Muscle of leg (tissue), 16 donors: ENCODE measurements at places on chromosomes 13 and 19. TPM values are rescaled to one million over a fixed set of nuclear protein-coding genes. Genes with fewer than 3 reads are reported as not detected.

DNA sequence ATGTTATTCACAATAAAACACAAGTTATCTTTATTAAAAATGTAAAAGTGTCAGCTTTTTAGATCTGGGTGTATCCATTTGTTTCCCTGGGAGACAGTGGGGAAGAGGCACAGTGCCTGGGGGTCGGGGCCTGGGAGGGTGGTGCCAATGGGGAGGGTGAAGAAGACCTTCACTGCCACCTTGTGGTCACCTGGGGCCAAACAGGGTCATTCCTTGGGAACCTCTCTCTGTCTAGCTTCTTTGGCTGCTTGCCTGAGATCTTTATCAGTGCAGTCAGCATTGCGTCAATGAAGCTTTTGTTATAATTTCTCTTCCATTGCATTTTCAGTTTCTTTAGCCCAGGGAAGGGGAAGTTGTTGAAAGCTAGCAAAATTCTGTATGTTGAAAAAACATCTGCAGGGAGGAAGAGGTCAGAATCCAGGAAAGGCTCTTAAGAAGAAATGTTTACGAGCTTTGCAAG lies 39.1 kb downstream of the PCDH8 start:
- H3K4me3 ChIP-seq: no peak overlapping the region
- H3K36me3 ChIP-seq: no peaks in the 10 kb centered on the region
- H3K27ac ChIP-seq: no peak overlapping the region
- no peaks in the 10 kb centered on the region for H3K4me1 ChIP-seq

DNA sequence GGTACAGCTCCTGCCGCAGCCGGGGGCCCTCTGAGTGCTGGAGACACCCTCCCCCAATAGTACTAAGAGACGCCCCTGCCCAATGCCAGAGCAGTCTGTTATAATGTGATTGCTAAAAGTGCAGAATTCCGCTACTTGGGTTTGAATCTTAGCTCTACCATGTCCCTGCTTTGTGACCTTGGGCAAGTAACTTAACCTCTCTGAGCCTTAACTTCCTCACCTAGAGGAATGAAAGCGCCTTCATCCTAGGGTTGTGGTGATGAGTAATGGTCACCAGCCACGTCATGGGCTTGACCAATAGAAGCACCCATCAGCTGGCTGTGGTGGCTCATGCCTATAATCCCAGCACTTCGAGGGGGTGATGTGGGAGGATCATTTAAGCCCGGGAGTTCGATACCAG lies 6.5 kb downstream of the PLEKHG2 start:
- H3K27ac ChIP-seq: no peak overlapping the region
- no peaks in the 10 kb centered on the region for H3K27me3 ChIP-seq
- H3K4me3 ChIP-seq: no peak overlapping the region
- no peak for DNase-seq
- peaks cover 80% of the 10 kb centered on the region for H3K36me3 ChIP-seq
- peaks cover 37% of the 10 kb centered on the region for H3K4me1 ChIP-seq

DNA sequence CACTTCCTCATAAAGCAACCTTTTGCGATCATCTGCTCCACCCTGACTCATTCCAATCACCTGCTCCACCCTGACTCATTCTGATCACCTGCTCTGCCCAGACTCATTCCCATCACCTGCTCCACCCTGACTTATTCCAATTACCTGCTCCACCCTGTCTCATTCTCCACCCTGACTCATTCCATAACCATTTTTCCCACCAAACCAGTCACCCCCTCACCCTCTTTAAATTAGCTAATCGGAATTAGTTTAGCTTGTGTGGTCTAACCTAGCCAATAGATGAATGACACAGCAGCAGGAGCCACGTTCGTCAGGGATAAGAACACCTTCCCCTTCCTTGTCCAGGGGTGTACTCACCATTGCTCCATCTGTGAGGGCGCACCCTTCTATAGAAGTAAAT lies 134.0 kb downstream of the COG6 start:
- H3K27me3 ChIP-seq: no peaks in the 10 kb centered on the region
- peaks cover 6% of the 10 kb centered on the region for H3K4me1 ChIP-seq
- H3K4me3 ChIP-seq: no peak overlapping the region
- no peak for DNase-seq

DNA sequence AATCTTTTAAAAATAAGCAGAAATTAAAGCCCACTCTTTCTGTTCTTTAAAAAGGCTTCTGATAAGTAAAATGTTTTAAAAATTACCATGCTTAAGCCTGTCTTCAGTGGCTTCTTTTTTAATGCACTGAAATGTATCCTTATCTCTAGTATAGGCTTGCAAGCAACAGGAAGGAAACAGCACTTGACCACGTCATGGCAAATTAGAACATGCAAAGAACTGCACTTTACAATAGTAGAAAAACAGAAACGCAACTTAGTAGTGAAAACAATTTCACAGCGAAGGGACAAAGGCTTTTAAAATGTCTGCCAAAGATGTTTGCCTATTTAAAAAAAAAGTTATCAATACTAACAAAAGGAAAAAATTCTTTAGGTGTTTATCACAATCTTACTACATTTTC lies 36.3 kb downstream of the ELF1 start:
- no peaks in the 10 kb centered on the region for H3K27me3 ChIP-seq
- H3K4me1 ChIP-seq: peaks cover 5% of the 10 kb centered on the region
- peak; percentile 90 for DNase-seq
- H3K4me3 ChIP-seq: no peak overlapping the region

- no peaks in the 10 kb centered on the region for H3K36me3 ChIP-seq
- H3K27me3 ChIP-seq: peaks cover 42% of the 10 kb centered on the region
- no peak overlapping the region for H3K4me3 ChIP-seq
Measured at GRCh38 chr19:17797424-17798201, 2.7 kb downstream of the B3GNT3 start.

- peaks cover 8% of the 10 kb centered on the region for H3K36me3 ChIP-seq
- no peak overlapping the region for H3K4me3 ChIP-seq
- H3K27ac ChIP-seq: no peak overlapping the region
- DNase-seq: no peak
Measured at GRCh38 chr19:20103091-20103740, 25.4 kb downstream of the ZNF90 start.

DNA sequence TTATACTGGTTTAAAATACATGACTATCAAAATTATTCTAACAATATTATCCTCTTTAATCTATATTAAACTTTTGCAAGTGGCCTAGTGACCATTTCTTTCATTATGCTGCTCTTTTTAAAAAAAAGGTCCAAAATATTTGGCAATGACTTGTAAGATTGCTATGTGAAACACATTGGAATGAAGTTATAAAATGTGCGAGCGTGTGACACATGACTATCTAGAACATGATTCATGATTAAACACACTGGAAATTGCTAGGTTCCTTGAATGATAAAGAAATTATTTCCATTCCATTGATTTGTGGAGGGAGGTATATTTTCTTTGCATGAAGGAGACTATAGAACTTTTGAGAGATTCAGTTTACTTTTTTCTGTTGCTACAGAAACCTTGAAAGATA lies 739.1 kb downstream of the DIAPH3 start:
- no peak overlapping the region for H3K27ac ChIP-seq
- no peaks in the 10 kb centered on the region for H3K36me3 ChIP-seq
- H3K27me3 ChIP-seq: no peaks in the 10 kb centered on the region
- no peak for DNase-seq
- peaks cover 3% of the 10 kb centered on the region for H3K4me1 ChIP-seq

DNA sequence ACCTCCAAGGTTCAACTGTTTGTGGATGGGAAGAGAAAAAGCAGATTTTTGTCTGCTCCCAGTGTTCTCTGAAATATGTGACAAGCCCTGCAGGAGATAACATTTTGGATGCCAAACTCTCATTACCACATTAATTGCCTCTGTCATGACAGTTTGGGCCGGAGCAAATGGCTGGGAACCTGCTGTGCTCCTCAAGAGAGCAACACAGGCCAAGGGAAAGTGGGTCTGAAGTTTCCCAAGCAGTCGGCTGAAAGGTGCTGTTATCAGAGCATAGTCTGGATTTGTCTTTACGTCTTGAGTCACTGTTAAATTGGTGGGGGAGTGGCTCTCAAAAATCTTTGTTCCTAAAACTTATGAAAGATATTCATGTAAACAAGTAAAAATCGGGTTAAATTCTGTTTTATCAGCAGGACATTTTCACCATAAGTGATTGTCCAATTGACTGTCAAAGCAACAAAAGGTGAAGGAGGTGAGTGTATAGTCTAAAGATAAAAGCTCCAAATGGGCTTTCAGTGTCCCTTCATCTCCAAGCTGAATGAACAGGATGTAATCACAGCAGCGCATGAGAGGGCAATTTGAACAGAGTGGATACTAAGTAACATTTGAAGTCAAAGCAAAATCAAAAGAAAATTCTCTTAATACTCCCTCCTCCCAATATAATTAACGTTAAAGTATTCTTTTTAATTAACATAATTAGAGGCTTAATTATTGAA lies 844.8 kb downstream of the PCDH17 start:
- no peak overlapping the region for H3K27ac ChIP-seq
- no peaks in the 10 kb centered on the region for H3K4me1 ChIP-seq
- H3K27me3 ChIP-seq: no peaks in the 10 kb centered on the region
- no peak overlapping the region for H3K4me3 ChIP-seq
- DNase-seq: no peak
- H3K36me3 ChIP-seq: no peaks in the 10 kb centered on the region

DNA sequence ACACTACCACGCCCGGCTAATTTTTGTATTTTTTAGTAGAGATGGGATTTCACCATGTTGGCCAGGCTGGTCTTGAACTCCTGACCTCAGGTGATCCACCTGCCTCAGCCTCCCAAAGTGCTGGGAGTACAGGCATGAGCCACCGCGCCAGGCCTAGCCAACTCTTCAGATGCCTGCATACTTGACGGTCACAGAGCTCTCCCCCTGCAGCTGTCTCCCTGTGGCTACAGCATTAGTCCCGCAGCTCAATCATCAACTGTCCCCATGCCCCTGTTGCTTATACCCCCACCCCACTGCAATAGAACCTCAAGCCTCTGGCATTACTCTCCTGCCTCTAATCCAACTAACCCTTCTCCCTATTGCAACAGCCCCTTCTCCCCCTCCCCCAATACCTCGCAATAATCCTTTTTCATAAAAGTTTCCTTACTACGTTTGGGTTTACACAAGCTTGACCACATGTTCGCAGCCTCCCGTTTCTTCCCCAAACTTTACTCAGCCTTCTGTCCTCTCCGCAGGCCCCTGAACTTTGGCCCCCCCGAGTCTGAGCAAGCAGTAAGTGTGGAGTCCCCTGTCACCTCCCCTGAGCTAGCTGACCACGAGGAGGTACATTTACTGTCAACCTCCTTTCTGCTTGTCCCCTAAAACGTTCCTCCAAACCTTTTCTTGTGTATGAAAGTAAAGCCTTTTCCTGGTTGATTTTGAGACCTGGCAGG lies 1.7 kb downstream of the ZNF77 start:
- peaks cover 20% of the 10 kb centered on the region for H3K4me1 ChIP-seq
- DNase-seq: no peak

- no peak overlapping the region for H3K4me3 ChIP-seq
- no peak overlapping the region for H3K27ac ChIP-seq
- H3K4me1 ChIP-seq: no peaks in the 10 kb centered on the region
- peaks cover 10% of the 10 kb centered on the region for H3K27me3 ChIP-seq
- no peak for DNase-seq
Measured at GRCh38 chr13:111361046-111361872, 40.8 kb downstream of the TEX29 start.

- no peak overlapping the region for H3K27ac ChIP-seq
- H3K27me3 ChIP-seq: no peaks in the 10 kb centered on the region
- no peak for DNase-seq
- no peaks in the 10 kb centered on the region for H3K36me3 ChIP-seq
- H3K4me1 ChIP-seq: no peaks in the 10 kb centered on the region
- no peak overlapping the region for H3K4me3 ChIP-seq
Measured at GRCh38 chr19:37966662-37967231, 59.7 kb downstream of the SIPA1L3 start.

DNA sequence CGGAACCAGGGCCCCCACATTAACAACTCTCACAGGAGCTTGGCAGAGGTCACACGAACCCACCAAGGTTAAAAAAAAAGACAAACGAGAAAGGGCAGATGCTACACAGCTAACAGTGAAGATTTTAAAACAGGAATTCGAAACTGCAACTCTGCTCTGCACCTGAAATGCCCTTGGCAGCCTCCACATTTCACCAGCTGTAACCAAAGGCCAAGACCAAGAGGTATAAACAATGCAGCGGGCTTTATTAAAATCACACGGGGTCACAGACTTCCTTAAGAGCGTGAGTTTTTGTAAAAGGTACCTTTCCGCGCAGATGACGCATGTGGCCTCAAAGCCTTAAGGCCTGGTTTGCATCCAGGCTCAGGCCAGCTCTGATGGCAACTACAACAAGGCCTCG lies 88.2 kb downstream of the STK24 start:
- peaks cover 58% of the 10 kb centered on the region for H3K4me1 ChIP-seq
- no peaks in the 10 kb centered on the region for H3K27me3 ChIP-seq
- H3K36me3 ChIP-seq: peaks cover 2% of the 10 kb centered on the region
- H3K27ac ChIP-seq: no peak overlapping the region
- H3K4me3 ChIP-seq: no peak overlapping the region

DNA sequence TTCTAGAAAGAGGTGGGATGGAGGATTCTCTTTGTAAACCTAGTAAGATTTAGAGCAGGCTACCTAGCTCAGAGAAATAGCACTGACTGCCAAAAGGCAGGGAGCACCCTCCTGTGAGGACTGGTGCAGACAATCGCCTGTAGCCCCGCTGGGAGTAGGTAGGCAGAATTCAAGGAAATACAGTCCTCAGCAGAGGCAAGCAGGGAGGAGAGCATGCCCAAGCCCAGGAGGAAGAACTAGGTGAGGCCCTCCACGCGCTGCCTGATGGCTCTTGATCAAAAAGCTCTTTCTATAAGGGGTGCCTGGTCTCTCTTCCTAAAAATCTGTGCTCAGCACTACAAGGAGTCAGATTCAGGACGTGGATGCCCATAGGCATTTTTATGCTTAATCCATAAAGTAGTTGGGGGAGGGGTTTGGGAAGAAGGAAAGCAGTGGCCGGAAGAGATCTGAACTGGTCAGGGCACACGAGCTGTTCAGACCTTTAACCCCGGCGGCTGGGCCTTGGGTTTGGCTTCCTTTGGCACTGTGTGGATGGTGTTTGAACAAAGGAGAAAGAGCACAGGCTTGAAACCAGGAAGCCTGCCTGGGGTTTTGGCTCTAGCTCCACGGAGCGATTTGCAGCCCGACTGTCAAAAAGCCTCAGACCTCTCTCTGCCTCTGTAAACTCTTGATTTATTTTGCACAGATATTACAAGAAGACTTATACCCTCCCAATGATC lies 320.6 kb downstream of the FOXO1 start:
- no peak overlapping the region for H3K4me3 ChIP-seq
- no peak overlapping the region for H3K27ac ChIP-seq
- H3K27me3 ChIP-seq: no peaks in the 10 kb centered on the region
- H3K36me3 ChIP-seq: no peaks in the 10 kb centered on the region

DNA sequence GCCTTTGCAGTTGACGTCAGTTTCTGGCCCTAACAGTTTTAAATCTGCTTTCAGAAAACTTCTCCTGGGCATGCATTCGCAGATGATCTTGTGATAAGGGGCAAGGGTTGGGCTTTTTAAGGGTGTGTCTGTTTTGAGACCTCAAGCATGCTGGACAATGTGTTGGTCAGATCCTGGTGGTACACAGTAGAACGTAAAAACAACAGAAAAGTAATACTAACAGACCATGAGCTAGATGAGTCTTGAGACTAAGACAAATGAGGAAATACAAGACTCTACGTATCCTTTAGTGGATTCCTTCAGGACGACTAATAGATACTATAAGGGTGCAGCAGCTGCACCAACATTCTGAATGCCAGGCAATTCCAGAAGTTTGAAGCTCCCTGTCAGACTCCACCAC lies 237.6 kb downstream of the DNAJC15 start:
- H3K27me3 ChIP-seq: no peaks in the 10 kb centered on the region
- no peak for DNase-seq
- no peak overlapping the region for H3K4me3 ChIP-seq
- no peak overlapping the region for H3K27ac ChIP-seq
- peaks cover 3% of the 10 kb centered on the region for H3K36me3 ChIP-seq

Gene ZNF584
- 7.9 TPM for total RNA-seq

Gene CTXN1
- 0.58 TPM for total RNA-seq

Gene TLE6
- total RNA-seq: 0.53 TPM

Gene CEACAM4
- total RNA-seq: not detected

Gene WDR87
- under 0.01 TPM for total RNA-seq

Gene CLPTM1
- total RNA-seq: 18.7 TPM

Gene CABP5
- not detected for total RNA-seq
